Activated T-helper 1 cell treated with anti-CD3 and anti-CD28 coated beads, Interleukin-2, amount 50 U/mL, for 16 hours (primary cell): ENCODE measurements at places on chromosomes 6 and 20.

DNA sequence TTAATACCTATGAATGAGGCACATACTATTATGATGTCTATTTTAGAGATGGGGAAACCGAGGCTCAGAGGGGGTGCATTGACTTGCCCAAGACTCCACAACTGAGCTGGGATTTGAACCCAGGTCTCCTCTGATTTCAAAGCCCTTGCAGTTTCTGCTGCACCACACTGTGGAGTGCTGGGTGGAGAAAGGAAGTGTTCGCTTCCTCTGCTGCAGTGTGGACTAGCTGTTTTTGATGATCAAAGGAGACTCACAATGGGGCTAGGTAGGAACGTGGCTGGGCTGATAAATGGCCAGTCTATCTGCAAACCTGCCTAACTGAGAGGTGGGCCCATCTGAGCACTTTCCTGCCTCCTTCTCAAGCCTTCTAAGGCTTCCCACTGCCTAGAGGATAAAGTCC lies 87.2 kb downstream of the CD40 start:
- no peak for DNase-seq

- DNase-seq = no peak
Measured at GRCh38 chr6:9463311-9463710, 951.6 kb downstream of the TFAP2A start.

- DNase-seq = no peak
Measured at GRCh38 chr20:13442986-13443385, 195.7 kb downstream of the TASP1 start.

- no peak for DNase-seq
Measured at GRCh38 chr20:4455301-4455701, 266.4 kb upstream of the PRND start.

- DNase-seq = no peak
Measured at GRCh38 chr6:41878246-41878645, 16.9 kb downstream of the USP49 start.
